Heart right ventricle (tissue), 16 donors: ENCODE measurements at places on chromosomes 3 and 15. TPM values are rescaled to one million over a fixed set of nuclear protein-coding genes. Genes with fewer than 3 reads are reported as not detected.
A peak's percentile ranks its signal among the peaks of the same experiment; 100 is the strongest.

DNA sequence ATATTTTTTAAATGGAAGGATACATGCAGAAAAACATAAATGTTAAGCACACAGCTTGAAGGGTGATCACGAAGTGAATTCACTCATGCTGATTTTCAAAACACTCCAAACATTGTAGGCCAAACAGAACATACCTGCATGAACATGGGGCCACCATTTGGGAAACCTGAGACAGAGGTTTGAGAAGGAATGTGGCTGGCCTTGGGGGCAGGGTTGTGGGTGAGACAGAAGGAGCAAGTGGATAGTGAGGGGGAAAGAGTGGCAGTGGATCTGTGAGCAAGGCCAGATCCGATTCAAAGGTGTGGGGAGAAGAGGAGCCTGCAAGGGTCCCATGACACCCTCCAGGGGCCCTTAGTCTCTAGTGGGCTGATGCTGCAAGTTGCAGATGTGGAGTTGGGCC, 94.9 kb downstream of the HMG20A start:
- no peaks in the 10 kb centered on the region for H3K36me3 ChIP-seq
- peaks cover 3% of the 10 kb centered on the region for H3K4me1 ChIP-seq
- no peak overlapping the region for H3K4me3 ChIP-seq
- H3K27me3 ChIP-seq, result no peaks in the 10 kb centered on the region

GRCh38 chr15:52256366-52256765, 39.2 kb downstream of the MYO5C start:
- H3K27ac ChIP-seq, result no peak overlapping the region
- H3K4me1 ChIP-seq, result peaks cover 9% of the 10 kb centered on the region
- DNase-seq, result peak; percentile 72
- H3K27me3 ChIP-seq, result no peaks in the 10 kb centered on the region
- H3K36me3 ChIP-seq, result no peaks in the 10 kb centered on the region

DNA sequence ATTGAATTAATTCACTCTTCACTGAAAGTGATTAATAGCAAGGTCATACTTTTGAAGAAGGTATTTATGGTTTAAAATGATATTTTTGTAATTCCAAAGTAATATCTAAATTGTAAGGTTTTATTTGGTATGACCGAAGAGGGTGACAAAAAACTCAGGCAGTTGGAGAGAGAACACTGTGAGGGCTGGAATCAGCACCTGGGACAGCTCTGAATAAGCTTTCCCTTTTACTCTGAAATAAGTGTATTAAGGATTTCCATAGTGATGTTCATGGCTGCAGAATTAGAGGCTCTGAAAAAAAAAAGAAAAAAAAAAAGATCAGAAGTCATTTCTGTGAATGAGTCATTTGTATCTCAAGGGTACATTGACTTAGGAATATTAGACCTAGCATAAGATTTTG, 299.5 kb downstream of the IL5RA start:
- no peaks in the 10 kb centered on the region for H3K36me3 ChIP-seq
- H3K27me3 ChIP-seq, result no peaks in the 10 kb centered on the region
- H3K4me3 ChIP-seq, result no peak overlapping the region
- no peaks in the 10 kb centered on the region for H3K4me1 ChIP-seq
- H3K27ac ChIP-seq, result no peak overlapping the region

DNA sequence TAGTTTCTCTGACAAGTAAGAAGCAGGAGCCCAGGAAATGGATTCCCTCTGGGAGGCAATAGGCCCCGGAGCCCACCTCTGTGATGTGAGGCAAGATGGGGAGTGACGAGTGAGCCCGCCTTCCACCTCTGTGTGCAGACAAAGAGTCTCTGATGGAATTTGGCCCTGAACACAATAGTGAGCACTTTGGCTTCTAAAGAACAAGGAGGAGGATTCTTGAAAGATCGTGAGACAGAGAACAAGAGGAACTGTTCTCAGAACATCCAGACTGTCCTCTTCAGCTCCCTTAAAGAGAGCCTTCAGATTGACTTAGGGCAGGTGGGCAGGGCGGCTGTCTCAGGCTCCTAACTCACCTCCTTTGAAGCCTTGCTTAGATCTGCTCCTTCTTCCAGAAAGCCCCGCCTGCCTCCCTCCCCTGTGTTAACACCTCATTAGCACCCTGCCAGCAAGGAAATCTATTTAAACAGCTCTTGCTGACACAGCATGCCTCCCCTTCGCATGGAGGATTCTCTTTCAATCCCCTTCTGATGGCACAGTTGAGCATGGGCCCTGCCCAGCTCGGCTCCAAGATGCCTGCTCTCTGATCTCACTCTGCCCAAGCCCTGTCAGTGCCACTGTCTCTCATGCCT, 430.3 kb downstream of the NTRK3 start:
- no peaks in the 10 kb centered on the region for H3K27me3 ChIP-seq
- no peak overlapping the region for H3K27ac ChIP-seq
- DNase-seq, result no peak
- no peaks in the 10 kb centered on the region for H3K4me1 ChIP-seq
- H3K4me3 ChIP-seq, result no peak overlapping the region
- no peaks in the 10 kb centered on the region for H3K36me3 ChIP-seq

- no peak for DNase-seq
- H3K36me3 ChIP-seq, result no peaks in the 10 kb centered on the region
- no peaks in the 10 kb centered on the region for H3K27me3 ChIP-seq
- no peak overlapping the region for H3K27ac ChIP-seq
- H3K4me1 ChIP-seq, result no peaks in the 10 kb centered on the region
- no peak overlapping the region for H3K4me3 ChIP-seq
Observed at GRCh38 chr15:31461375-31461774, 134.7 kb downstream of the KLF13 start.

GRCh38 chr3:153503873-153504272, 341.8 kb downstream of the RAP2B start:
- H3K4me3 ChIP-seq, result no peak overlapping the region
- no peaks in the 10 kb centered on the region for H3K27me3 ChIP-seq
- H3K4me1 ChIP-seq, result no peaks in the 10 kb centered on the region

BNC1 gene
- 0.53 TPM for total RNA-seq

DNA sequence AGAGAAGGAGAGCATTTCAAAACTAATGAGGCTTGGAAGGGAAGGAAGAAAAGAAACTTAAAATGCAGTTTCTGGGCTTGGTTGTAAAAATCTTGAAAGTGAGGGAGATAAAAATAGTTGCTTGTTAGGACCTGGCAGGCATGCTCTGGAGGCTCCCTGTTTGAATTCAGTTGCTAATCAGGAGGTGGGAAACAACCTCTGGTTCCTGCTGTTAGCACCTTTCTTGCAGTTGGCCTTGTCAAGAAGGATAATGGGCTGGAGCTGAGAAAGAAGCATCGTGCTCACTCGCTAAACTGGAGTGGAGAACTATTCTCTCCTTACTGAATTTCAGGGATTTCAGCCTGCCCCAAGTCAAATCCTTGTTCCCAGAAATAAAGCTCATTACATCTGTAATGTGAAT, 23.4 kb downstream of the SNAPC5 start:
- no peak overlapping the region for H3K27ac ChIP-seq
- no peak for DNase-seq
- H3K36me3 ChIP-seq, result no peaks in the 10 kb centered on the region
- peaks cover 15% of the 10 kb centered on the region for H3K4me1 ChIP-seq

DNA sequence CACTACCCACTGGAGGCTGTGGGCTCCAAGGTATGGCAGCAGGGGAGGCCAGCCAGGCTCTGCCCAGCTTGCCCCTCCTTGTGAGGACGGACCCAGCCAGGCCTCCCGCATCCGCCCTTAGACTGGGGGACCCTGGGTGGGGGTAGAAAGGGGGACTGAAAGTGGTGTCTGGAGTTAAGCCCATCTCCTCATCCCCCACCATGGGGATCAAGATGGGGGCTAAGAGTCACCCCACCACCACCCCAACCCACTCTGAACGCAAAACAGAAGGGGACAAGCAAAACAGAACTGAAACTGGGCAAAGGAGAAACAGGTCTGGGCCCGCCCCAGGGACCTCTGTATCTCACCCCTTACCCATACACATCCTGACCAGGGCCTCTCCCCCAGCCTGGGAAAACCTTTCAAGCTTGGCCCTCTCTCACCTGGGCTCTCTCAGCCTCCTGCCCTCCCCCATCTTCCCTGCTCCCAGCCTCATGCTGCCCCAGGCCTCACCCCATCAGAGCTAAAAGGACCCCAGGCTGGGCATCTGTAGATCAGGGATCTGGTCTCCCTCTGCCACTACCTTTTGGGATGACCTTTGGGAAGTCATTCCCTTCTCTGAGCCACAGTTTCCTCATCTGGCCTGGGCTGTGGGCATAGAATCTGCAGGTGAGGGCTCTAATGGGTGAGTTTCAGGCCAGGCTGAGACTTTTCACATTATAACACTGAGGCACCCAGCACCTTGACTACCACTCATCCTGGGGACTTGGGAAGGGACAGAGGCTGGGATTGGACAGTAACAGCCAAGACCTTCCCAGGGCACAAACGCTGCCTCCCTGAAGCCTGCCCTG, 30.0 kb upstream of the CYP11A1 start:
- no peak overlapping the region for H3K27ac ChIP-seq
- H3K4me3 ChIP-seq, result no peak overlapping the region
- H3K36me3 ChIP-seq, result no peaks in the 10 kb centered on the region
- no peaks in the 10 kb centered on the region for H3K4me1 ChIP-seq

MUC13 gene
- 0.37 TPM for total RNA-seq

DNA sequence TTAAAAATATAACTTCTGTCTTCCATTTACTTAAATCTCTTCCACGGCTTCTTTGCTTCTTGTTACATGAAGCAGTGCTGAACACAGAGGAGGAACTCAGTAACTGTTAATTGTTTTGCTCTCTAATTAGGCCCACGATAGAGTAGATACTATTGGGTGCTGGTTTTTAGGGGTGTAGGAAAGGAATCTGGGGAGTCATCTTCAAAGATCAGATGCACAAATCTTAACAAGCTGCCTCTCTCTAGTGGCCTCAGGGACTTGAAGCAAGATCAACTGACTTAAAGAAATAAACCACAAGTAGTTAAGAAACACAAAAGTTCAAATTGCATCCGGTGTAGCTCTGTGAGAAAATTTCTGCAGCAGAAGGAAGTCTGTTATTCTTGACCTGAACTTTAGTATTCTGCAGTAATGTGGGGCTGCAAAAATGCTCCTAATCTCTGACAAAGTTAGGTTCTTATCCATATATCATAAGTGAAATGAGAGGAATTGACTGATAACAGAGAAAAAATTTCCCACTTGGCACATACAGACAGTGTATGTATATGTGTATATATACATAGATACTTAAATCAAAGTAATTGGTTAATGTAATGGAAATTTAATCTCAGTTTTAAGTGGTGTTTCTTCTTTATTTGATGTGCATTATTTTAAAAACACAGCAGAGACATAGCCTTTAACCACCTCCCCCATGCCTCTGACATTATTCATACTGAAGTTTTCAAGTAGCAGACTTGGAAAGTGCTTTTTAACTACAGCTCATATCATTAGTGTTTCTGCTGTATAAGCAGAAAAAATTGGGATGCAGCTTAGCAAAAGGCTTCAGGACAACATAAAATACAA, 51.8 kb downstream of the CHST2 start:
- H3K36me3 ChIP-seq, result no peaks in the 10 kb centered on the region
- H3K27ac ChIP-seq, result peak overlapping the region; percentile 12
- peak; percentile 13 for DNase-seq
- no peak overlapping the region for H3K4me3 ChIP-seq
- H3K4me1 ChIP-seq, result no peaks in the 10 kb centered on the region
- H3K27me3 ChIP-seq, result no peaks in the 10 kb centered on the region

DNA sequence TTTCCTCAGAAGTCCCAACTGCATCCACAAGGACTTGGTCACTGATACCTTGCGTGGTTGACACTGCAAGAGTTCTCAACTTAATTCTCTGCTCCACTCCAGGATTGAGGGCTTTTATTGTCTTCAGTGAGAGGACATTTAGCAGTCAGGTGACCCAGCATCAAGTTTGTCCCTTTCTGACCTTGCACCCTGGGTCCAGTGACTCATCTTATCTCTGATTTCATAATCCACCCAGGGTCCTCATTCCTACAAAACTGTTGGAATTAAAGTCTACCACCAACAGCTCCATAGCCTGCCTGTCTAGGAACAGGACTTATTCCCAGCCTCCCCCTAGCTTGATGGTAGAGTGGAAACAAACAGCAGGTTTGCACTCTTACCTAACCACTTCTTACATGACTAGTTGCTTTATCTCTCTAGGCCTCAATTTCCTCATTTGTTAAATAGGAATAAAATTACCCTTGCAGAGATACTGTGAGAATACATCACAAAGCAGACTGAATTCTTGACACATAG, 151.3 kb upstream of the LPP start:
- H3K27me3 ChIP-seq, result no peaks in the 10 kb centered on the region
- H3K4me1 ChIP-seq, result peaks cover 8% of the 10 kb centered on the region
- H3K4me3 ChIP-seq, result no peak overlapping the region
- H3K27ac ChIP-seq, result no peak overlapping the region
- H3K36me3 ChIP-seq, result no peaks in the 10 kb centered on the region

CMTM7 gene
- total RNA-seq, result 2.7 TPM

- peak; percentile 66 for DNase-seq
- H3K4me3 ChIP-seq, result no peak overlapping the region
- no peak overlapping the region for H3K27ac ChIP-seq
Observed at GRCh38 chr15:73573572-73573971, 59.6 kb downstream of the NPTN start.

CORO2B gene
- total RNA-seq, result 3.2 TPM

SEMA7A gene
- 2.1 TPM for total RNA-seq

- H3K4me3 ChIP-seq, result no peak overlapping the region
- no peaks in the 10 kb centered on the region for H3K36me3 ChIP-seq
Observed at GRCh38 chr3:183644244-183644643, 8.8 kb downstream of the KLHL24 start.

GRCh38 chr15:74411686-74412085, 22.1 kb downstream of the SEMA7A start:
- no peak overlapping the region for H3K27ac ChIP-seq
- H3K4me1 ChIP-seq, result no peaks in the 10 kb centered on the region
- no peak overlapping the region for H3K4me3 ChIP-seq
- H3K27me3 ChIP-seq, result no peaks in the 10 kb centered on the region

- peaks cover 2% of the 10 kb centered on the region for H3K36me3 ChIP-seq
- H3K4me3 ChIP-seq, result no peak overlapping the region
- no peak for DNase-seq
- no peak overlapping the region for H3K27ac ChIP-seq
- no peaks in the 10 kb centered on the region for H3K27me3 ChIP-seq
Observed at GRCh38 chr15:28286031-28286430, 35.9 kb downstream of the HERC2 start.

- no peaks in the 10 kb centered on the region for H3K36me3 ChIP-seq
- H3K4me1 ChIP-seq, result no peaks in the 10 kb centered on the region
- H3K27me3 ChIP-seq, result no peaks in the 10 kb centered on the region
- no peak overlapping the region for H3K4me3 ChIP-seq
- no peak for DNase-seq
- no peak overlapping the region for H3K27ac ChIP-seq
Observed at GRCh38 chr3:19030522-19030839, 117.8 kb upstream of the KCNH8 start.
